ENCODE measurements at places on chromosomes 4 and X.

GRCh38 chrX:13397878-13398818, 78.3 kb upstream of the ATXN3L start:
- DNase-seq = no peak

GRCh38 chrX:44303119-44303518, 40.4 kb downstream of the EFHC2 start:
- no peak for DNase-seq

DNA sequence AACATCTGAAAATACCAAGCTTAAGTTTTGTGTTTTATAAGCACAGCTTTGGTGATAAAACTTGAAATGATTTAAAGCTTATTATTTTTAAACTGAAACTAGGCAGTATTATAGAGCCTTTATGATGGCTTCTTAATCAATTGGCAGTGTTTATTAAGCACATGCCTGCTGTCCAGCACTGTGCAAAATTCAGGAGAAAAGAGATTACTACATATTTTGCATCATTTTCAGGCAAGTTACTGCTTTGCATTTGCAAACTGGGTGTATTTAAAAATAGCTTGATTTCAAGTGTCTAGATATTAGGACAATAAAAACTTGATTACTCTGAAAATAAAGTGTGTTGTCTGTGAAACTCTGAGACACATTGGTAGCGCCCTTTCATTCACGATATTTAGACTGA, 126.5 kb downstream of the PDLIM5 start:
- DNase-seq = no peak

DNA sequence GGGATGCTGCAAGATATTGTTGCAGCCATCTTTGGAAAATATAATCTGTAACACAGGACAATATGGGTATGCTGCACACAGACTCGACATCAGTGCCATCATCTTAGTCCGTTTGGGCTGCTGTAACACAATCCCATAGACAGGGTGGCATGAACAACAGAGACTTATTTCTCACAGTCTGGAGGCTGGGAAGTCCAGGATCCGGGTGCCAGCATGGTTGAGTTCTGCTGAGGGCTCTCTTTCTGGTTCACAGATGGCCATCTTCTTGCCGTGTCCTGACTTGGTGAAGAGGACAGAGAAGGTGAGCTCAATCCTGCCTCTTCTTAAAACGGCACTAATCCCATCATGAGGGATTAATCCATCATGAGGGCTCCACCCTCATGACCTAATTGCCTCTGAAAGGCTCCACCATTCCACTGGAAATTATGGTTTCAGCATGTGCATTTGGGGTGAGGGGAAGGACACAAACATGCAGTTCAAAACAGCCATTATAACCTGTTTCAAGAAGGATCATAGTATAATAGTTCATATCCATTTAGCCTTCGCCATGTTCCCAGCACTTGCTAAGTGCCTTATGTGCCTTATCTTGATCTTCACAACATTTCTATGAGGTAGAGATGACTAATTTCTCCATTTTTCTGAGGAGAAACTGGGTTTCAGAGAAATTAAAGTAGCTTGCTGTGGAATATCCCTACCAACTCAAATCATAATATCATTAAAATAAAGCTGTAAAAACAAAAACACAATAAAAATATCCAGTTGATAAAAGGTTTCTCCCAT, 27.9 kb upstream of the SPP1 start:
- DNase-seq = no peak

- no peak for DNase-seq
Measured at GRCh38 chr4:120964596-120964995, 42.1 kb upstream of the PRDM5 start.

DNA sequence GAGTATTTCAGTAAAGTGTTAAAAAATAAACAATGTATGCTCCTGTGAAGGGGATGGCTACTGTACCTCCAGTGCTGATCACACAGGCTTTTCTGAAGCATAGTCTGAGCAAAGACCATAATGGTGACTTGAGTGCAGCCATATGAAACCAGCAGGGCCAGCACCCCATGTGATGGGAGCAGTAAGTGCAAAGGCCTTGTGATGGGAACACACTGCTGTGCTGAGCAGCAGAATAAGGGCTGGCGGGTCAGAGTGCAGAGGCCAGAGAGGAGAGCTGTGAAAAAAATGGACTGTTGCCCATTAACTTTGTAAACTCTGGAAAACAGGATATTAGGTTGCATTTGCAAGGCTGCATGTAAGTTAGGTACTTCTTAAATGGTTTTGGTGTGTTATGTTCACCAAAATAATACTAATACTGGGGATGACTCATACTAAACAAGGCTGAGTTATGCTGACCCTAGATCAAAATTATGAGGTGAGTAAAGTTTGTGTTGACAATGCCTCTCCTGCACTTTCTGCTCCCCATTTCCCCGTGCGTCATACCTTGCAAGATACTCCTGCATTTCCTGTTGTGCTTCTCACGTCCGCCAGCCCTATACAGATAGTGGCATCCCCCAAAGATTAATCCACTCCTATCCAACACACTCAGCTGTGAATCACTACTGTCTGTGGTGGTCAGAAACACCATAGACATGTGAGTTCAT, 67.0 kb upstream of the FAM9A start:
- DNase-seq = no peak

DNA sequence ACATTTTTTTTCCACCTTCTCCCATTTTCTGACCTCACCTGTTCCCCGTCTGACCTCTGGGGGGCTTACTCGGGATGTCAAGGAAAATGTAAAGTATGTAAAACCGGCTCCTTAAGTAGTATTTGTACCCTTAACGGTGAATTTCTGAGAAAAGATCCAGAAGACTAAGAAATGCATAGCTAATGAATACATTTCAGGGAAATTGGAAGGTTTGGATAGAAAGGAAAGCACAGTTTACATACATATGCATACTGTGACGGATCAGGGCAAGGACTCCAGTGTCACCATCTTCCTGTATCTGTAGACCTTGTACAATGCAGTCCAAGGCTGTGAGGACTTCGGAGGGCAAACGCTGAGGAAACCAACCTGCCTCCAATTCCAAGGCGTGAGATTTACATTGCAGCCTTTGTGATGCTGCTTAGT, 2185.9 kb upstream of the TENM3 start:
- no peak for DNase-seq

DNA sequence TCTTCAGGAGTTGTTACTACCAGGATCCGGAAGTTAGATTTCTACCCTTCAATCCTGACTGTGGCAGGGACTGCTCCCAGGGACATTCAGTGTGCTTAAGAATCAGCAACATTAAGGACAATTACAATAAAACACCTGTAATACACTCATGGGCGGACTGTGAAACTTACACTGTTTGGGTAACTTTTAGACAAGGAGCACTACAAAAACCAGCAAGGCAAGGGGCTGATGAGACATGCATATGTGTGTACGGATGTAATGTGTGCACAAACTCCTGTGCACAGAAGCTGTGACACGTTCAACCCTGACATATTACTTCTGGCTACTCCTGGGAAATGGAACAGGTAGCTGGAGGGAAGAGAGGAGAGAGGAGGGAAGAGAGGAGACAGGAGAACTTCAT, 75.8 kb downstream of the FAT1 start:
- no peak for DNase-seq

DNA sequence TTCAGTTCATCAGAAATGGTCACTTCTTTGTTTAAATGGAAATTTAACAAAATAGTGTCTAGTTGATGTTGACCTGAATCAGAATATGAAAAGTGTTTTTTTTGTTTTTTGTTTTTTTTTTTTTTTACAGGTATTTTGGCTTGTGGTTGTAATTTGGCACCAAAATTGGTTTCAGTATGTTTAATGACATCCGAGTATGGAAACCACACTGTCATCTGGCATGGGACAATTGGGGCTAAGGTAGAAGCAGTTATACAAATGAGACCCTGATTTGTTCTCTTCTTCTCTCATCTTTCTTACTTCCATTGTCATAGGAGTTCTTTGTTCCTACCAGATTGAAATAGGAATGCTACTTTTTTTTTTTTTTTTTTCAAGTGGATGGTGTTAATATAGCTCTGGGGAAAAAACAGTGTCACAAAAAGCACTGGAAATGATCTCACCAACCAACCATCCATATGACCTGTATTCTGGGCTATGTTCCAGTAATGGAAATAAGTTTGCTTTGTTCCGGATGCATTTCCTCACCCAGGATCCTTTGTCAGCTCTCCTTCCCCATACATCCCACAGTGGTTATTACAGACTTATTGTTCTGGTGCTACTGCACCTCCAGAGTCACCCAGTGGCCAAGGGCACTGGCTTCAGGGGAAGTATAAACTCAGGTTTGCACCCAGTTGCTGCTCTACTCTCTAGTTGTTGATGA, 95.8 kb downstream of the ATXN3L start:
- DNase-seq = no peak

GRCh38 chr4:54548098-54548620, 109.6 kb upstream of the KIT start:
- DNase-seq = no peak

DNA sequence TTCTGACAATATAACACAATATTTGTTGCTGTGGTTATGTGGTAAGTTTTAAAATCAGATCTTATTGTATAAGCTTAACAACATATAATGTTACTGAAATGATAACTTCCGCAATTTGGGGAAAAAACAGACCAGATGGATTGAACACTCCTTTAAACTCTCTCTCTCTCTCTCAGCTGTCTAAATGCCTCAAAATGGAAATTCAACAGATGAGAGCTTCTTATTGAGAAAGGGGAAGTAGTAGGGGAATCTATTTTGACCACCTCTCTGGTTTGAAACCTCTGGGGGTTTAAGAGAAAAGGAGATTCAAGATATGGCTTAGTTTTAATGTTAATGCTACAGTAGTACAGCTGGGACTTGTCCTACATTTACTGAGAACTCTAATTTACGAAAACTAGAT, 40.3 kb downstream of the DMD start:
- DNase-seq = no peak

GRCh38 chr4:1508161-1509160, 102.2 kb upstream of the NKX1-1 start:
- DNase-seq = no peak

- no peak for DNase-seq
Measured at GRCh38 chr4:87679449-87680169, 29.5 kb downstream of the DMP1 start.

Data from bone marrow (tissue), 2 donors.